GM06990 (cell line): ENCODE measurements at places on chromosomes 13 and 19.
A peak's percentile ranks its signal among the peaks of the same experiment; 100 is the strongest.

DNA sequence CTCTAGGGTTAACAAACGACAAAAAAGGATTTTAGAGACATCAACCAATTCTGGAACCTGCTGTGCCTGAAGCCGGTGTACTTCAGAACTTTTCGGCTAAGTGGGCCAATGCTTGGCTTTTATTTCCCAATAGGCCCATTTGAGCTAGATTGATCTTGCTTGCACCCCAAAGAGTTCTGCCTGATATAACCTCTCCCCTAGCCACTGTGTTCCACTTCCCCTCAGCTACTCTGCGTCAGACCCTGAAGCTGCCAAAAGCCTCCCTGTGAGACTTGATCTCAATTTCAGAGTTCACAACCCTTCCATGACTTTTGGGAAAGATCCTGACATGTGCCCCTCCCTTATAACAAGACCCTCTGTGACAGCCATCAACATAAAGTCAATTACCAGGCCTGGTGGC is 5.6 kb upstream of the SIGLEC14 start:
- no peak for DNase-seq

DNA sequence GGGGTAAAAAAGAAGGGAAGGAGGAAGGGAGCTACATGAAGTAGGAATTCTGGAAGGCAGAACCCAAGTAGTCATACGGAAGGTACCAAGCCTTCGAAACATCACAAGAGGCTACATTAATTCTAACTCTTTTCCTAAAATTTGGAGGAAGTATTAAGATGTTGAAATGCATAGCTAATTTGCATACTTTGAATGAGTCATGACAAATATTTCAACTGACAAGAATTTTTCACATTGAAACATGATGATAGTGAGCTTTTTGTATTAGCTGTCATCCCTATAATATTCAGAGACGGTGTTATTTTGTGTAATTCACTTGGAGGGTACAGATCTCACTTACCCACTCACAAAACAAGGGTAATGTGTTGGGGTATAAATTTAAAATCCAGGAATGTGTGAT is 9.1 kb upstream of the ACOD1 start:
- no peak for DNase-seq

- DNase-seq, result no peak
Measured at GRCh38 chr13:79312340-79312855, 93.7 kb downstream of the RBM26 start.

GRCh38 chr19:49210901-49211451 is 53.4 kb downstream of the TRPM4 start:
- no peak for DNase-seq

GRCh38 chr13:35552172-35552844 is 75.8 kb upstream of the MAB21L1 start:
- no peak for DNase-seq

- DNase-seq, result no peak
Measured at GRCh38 chr13:55432814-55433213, 1707.9 kb upstream of the PRR20A start.

DNA sequence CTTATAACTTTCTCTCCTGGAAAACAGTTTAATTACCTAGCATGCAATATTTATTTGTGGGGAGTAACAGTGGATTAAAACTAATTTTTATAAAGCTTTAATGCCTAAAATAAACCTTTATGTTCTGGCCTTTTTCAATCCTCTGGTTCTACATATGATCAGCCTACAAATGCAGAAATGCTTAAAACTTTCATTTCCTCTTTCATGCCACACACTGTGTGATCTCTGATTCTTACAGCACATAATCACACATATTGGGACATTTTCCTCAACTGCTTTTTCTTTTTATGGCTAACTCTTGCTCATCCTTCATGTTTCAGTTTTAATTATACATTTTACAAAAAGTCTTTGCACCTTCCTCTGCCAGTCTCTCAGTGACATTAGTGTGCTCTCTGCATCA is 910.8 kb upstream of the SLITRK6 start:
- DNase-seq, result no peak

GRCh38 chr19:38429811-38430156 is 3.7 kb upstream of the RYR1 start:
- DNase-seq, result no peak

DNA sequence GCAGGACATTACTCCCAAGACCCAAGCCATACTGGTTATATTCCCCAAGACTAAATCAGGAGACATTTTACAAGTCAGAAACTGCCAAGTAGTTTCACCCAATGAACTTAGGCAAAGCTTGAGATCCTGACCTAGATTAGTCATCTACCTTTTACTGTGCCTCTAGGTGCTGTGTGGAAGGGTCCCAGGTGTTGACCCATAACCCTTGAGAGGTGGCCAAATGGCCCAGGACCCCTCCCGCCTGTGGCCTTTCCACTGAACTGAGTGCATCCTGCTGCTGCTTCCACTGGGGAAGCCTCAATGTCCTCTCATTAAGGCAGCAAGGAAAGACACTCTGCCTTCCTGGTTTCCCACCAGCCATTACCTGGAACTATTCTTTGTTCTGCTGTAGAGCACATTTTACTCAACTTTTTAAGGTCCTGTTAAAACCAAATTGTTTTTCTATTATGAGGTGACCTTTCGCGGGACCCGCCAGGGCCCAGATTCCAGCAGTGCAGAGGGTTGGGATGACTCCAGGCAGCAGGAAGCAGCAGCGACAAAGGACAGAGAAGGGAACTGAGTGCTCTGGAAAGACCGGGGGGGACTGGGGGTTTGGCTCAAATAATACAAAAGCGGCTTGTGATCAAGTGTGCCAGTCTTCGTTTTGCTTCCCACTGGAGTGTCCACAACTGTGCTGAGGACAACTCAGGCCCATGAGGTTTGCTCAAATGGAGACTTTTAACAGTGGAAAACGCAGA is 27.1 kb downstream of the ANKRD10 start:
- DNase-seq, result no peak

GRCh38 chr13:44416301-44416700 is 42.7 kb downstream of the SERP2 start:
- DNase-seq, result no peak

GRCh38 chr13:73922493-73923393 is 211.5 kb downstream of the KLF12 start:
- no peak for DNase-seq

- no peak for DNase-seq
Measured at GRCh38 chr13:101798437-101798836, 346.0 kb downstream of the ITGBL1 start.

DNA sequence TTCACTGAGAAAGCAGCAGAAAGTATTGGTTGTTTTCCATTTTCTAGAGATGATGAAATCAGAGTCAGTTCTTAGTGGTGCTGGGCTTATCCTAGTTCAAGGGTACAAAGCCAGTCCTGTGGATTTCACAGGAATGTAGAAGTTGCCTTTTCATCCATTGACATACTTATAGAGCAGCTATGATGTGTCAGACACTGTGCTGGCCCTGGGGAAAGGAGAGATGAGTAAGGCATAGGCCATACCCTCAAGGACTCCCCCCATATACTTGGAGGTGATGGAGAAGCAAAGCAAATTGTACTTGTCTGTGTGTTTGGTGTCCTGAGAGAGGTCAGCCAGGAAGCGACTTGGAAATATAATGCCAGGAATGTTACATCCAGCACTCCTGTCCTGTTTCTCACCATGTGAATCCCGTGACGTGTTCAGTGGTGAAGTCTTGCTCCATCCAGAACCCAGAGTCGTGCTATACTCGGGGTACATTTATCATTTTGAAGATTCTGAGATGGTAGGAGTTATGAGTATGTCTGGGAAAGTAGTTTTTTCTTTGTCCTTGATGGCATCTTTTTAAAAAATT is 22.6 kb downstream of the ERCC5 start:
- DNase-seq, result no peak

- DNase-seq, result peak; percentile 46
Measured at GRCh38 chr19:12603714-12604113, 6.9 kb downstream of the ZNF490 start.

- DNase-seq, result no peak
Measured at GRCh38 chr13:111269508-111269907, 50.9 kb upstream of the TEX29 start.

DNA sequence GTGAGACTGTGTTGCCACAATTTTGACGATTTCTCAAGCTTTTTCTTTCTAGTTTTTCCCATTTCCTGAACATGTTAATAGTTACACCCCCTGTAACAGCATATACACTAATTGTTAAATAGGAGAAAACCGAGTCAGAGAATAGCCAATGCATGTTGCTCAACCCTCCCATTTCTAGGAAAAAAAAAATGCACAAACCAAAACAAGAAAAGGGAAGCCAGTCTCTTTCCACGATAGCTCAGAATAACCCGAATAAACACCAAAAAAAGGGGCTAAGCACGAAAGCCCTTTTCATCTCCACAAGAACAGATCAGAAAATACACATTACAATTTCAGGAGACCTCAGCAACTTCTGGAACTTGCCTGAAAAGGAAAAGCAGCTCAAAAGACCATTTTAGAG is 16.3 kb downstream of the LATS2 start:
- DNase-seq, result no peak

GRCh38 chr19:9849791-9850190 is 14.7 kb downstream of the PIN1 start:
- no peak for DNase-seq
